Hepatocyte (in vitro differentiated cells): ENCODE measurements at places on chromosomes 6 and 20. TPM values are rescaled to one million over a fixed set of nuclear protein-coding genes. Genes with fewer than 3 reads are reported as not detected.

NMBR gene
- 0.27 TPM in 1 of 2 replicates, not detected in the other for total RNA-seq

ISM1 gene
- total RNA-seq, result 1.4 and 1.7 TPM in 2 replicates

GRCh38 chr6:150394053-150394898 is 25.5 kb downstream of the IYD start:
- H3K4me1 ChIP-seq, result peaks cover 3% of the 10 kb centered on the region
- H3K4me3 ChIP-seq, result no peak overlapping the region
- H3K27me3 ChIP-seq, result no peaks in the 10 kb centered on the region

- no peak overlapping the region for H3K4me3 ChIP-seq
- H3K27me3 ChIP-seq, result peaks cover under 1% of the 10 kb centered on the region
- peak overlapping the region; percentile 83 for H3K27ac ChIP-seq
- H3K4me1 ChIP-seq, result peaks cover 5% of the 10 kb centered on the region
These were observed 21.1 kb downstream of the PNPLA1 start for GRCh38 chr6:36290668-36291620.

HLA-DOA gene
- total RNA-seq, result 1.4 and 2.0 TPM in 2 replicates

DNA sequence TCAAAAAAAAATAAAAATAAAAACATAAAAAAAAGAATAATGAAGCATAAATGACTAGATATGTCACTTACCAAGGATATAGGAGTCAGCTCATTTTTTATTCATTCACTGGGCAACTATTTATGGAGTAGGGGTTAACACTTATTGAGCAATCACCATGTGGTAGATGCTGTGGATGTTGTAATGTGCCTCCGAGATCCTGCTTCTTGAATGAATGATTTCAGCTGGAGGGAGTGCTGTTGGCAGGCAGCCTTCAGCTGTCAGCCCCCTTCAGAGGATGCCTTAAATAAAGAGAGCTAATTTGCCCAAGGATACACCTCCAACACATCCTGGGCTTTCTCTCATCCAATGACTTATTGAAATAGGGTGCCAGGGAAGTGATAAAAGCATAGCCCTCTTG is 229.5 kb upstream of the DTNBP1 start:
- no peak overlapping the region for H3K27ac ChIP-seq
- peaks cover 2% of the 10 kb centered on the region for H3K4me1 ChIP-seq
- DNase-seq, result no peak
- no peaks in the 10 kb centered on the region for H3K36me3 ChIP-seq
- no peaks in the 10 kb centered on the region for H3K27me3 ChIP-seq

DNA sequence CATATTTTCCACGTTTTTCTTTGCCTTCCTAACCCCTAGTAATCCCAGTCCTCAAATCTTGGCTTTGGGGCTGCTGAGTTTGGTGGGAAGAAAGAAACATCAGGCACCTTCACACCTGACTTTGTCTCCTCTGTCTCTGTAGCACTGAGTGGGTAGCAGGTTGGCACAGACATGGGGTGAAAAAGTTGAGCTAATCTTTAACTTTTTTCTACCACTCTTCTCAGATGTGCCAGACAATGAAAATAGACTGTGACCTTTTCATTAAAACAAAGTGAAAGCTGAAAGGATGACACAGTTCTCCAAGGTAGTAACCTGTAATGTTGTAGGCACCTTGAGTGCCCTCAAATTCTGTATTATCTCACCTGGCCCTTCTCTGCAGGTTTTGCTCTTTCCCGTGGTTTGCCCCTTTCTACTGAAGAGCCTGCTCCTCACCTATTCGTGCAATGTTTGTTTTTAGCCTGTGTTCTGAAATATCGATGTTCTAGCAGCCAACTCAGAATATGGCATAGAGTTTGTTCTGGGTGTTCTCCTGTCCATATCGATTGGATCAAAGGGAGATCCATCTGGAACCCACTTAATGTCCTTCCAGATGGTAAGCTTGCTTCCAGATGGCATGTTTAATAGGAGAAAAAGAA is 57.8 kb upstream of the ATXN1 start:
- H3K27me3 ChIP-seq, result no peaks in the 10 kb centered on the region
- H3K4me1 ChIP-seq, result no peaks in the 10 kb centered on the region
- H3K27ac ChIP-seq, result no peak overlapping the region
- no peak overlapping the region for H3K4me3 ChIP-seq
- H3K36me3 ChIP-seq, result no peaks in the 10 kb centered on the region
- no peak for DNase-seq

DNA sequence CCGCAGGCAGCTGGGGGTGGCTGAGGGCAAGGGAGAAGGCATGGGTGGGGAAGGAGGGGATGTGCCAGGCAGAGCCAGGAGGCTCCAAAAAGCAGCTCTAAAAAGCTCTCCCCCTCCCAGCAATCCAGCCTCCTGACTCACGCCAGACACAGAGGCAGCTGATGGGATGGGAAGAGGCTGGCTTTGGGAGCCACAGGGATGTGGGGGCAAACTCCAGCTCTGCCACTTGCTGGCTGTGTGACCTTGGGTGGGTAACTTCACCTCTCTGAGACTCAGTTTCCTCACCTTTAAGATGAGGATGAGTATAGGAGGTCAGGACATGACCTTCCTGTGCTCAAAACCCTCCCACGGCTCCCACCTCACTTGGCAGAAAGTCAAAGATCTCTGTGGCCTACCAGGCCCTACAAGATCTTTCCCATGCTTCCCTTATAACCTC is 148.9 kb downstream of the CEBPB start:
- no peak for DNase-seq
- H3K36me3 ChIP-seq, result no peaks in the 10 kb centered on the region
- no peak overlapping the region for H3K4me3 ChIP-seq
- H3K27ac ChIP-seq, result peak overlapping the region; percentile 16
- H3K4me1 ChIP-seq, result peaks cover 12% of the 10 kb centered on the region
- H3K27me3 ChIP-seq, result no peaks in the 10 kb centered on the region

DNA sequence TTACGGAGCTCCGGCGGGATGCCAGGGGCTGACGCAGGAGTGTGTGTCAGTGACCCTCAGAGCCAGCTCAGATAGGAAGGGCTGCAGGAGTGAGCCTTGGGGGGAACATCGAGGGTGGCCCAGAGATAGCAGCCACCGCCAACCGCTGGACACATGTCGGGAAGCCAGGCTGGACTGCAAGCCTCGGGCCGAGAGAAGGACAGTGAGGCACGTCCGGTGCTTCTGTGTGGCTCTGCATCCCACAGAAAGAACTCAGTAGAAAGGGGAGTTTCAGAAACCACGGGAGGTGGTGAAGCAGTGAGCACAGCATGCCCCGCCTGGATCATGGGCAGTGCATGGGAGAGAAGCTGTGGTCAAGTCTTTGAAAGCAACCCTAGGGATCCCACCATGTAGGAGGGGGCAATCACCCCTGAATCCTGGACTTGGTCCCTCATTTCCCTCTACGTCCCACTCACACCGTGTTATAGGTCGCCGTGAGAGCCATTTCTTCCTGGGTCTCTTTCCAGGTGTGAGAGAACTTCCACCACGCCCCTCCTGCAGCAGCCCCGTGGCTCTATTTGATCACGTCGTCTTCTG is 383.7 kb upstream of the CDH4 start:
- H3K27me3 ChIP-seq, result peaks cover 2% of the 10 kb centered on the region
- no peak overlapping the region for H3K27ac ChIP-seq
- H3K4me1 ChIP-seq, result no peaks in the 10 kb centered on the region
- no peak overlapping the region for H3K4me3 ChIP-seq
- no peak for DNase-seq

GRCh38 chr6:97626671-97627441 is 343.8 kb upstream of the MMS22L start:
- DNase-seq, result peak; percentile 18
- H3K27ac ChIP-seq, result no peak overlapping the region
- H3K27me3 ChIP-seq, result no peaks in the 10 kb centered on the region
- no peaks in the 10 kb centered on the region for H3K36me3 ChIP-seq

- no peak for DNase-seq
- no peaks in the 10 kb centered on the region for H3K27me3 ChIP-seq
- H3K4me1 ChIP-seq, result no peaks in the 10 kb centered on the region
These were observed 1.3 kb upstream of the PTCRA start for GRCh38 chr6:42914546-42914945.

ZGPAT gene
- total RNA-seq, result 18.6 and 21.5 TPM in 2 replicates

- no peak overlapping the region for H3K4me3 ChIP-seq
- peak overlapping the region; percentile 60 for H3K27ac ChIP-seq
These were observed 25.6 kb downstream of the MANBAL start for GRCh38 chr20:37315021-37315451.

FRK gene
- total RNA-seq, result 15.3 and 16.9 TPM in 2 replicates

TRIM15 gene
- 2.6 and 3.6 TPM in 2 replicates for total RNA-seq

DNA sequence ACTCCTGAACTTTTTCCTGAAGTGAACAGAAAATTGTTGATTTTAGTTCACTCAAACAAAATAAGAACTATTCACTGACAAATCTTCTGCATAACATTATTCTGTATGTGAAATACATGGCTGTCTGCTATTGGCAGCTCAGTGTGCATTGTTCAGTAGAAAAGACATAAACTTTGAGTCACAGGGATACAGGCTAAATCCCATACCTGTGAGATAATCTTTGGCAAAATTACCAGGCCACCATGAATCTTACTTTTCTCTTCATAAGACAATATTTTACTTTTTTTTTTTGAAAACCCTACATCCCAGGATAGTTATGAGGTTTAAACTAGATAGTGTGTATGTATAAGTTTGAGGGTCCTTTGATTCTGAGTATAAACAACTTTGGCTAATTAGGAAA is 224.8 kb downstream of the GRM1 start:
- no peak overlapping the region for H3K4me3 ChIP-seq
- no peaks in the 10 kb centered on the region for H3K4me1 ChIP-seq
- no peaks in the 10 kb centered on the region for H3K36me3 ChIP-seq

GRCh38 chr6:109891924-109892323 is 86.2 kb upstream of the GPR6 start:
- no peaks in the 10 kb centered on the region for H3K36me3 ChIP-seq
- H3K4me3 ChIP-seq, result no peak overlapping the region
- H3K27me3 ChIP-seq, result no peaks in the 10 kb centered on the region
- no peak overlapping the region for H3K27ac ChIP-seq
- peaks cover 5% of the 10 kb centered on the region for H3K4me1 ChIP-seq

PSMB8 gene
- total RNA-seq, result 19.1 and 25.7 TPM in 2 replicates

TRIM31 gene
- 6.3 and 7.7 TPM in 2 replicates for total RNA-seq

VIP gene
- not detected in 2 replicates for total RNA-seq

DNA sequence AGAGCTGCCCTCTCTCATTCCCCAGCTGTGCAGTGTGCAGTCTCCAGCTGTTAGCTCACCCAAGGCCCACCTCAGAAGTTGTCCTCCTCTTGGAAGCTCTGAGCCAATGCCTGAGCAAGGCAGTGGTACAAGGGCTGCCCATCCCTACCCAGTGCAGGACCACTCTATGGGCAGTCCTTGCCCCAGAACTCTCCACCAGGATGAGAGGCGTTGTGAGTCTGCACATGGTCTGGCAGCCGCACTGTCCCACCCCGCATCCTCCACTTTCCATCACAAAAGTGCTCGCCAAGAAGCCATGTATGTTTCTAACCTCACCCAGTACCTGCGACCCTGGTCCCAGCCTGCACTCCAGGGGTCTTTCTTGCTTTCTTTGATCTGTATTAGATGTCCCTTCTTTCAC is 175.1 kb upstream of the PMEPA1 start:
- no peak overlapping the region for H3K4me3 ChIP-seq
- peaks cover 8% of the 10 kb centered on the region for H3K4me1 ChIP-seq
- H3K36me3 ChIP-seq, result no peaks in the 10 kb centered on the region
- H3K27ac ChIP-seq, result no peak overlapping the region
- DNase-seq, result no peak
- H3K27me3 ChIP-seq, result no peaks in the 10 kb centered on the region

GRCh38 chr20:16175322-16175961 is 397.8 kb downstream of the KIF16B start:
- no peak overlapping the region for H3K27ac ChIP-seq
- no peaks in the 10 kb centered on the region for H3K4me1 ChIP-seq
- H3K4me3 ChIP-seq, result no peak overlapping the region
- no peaks in the 10 kb centered on the region for H3K36me3 ChIP-seq

TSHZ2 gene
- total RNA-seq, result 5.2 and 6.6 TPM in 2 replicates

DNA sequence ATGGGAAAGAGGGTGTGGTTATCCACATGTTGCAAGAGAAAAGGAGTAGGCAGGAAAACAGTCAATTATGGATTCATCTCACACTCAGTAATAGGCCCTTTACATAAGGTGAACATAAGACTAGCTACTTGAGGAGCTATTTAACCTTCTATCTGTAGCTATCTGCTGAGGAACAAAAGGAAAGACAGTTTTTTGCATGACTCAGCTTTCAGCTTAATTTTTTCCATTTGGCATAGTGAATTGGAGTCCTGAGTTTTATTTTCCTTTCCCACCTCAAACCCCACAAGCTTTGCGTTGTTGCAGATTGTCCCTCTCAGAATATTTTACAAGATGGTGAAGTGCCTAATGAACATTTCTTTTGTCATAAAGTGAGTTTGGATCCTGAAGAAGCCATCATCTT is 32.4 kb downstream of the UBD start:
- no peak overlapping the region for H3K27ac ChIP-seq
- H3K4me1 ChIP-seq, result no peaks in the 10 kb centered on the region
- DNase-seq, result no peak
- H3K27me3 ChIP-seq, result no peaks in the 10 kb centered on the region

SLC35D3 gene
- total RNA-seq, result not detected in 2 replicates

GRCh38 chr20:33415948-33416347 is 14.6 kb upstream of the CDK5RAP1 start:
- no peak overlapping the region for H3K27ac ChIP-seq
- H3K36me3 ChIP-seq, result no peaks in the 10 kb centered on the region
- no peak overlapping the region for H3K4me3 ChIP-seq
- no peak for DNase-seq
- H3K4me1 ChIP-seq, result no peaks in the 10 kb centered on the region

- no peak overlapping the region for H3K4me3 ChIP-seq
- H3K27me3 ChIP-seq, result no peaks in the 10 kb centered on the region
- no peak for DNase-seq
- H3K36me3 ChIP-seq, result no peaks in the 10 kb centered on the region
These were observed 152.5 kb downstream of the MRPL14 start for GRCh38 chr6:43974643-43975230.

GRCh38 chr6:17101422-17102257 is at the start of gene STMND1:
Gene STMND1, plus strand, starts transcription at chr6:17102050. Its CDS starts 208 bp downstream, at chr6:17102258.
- no peaks in the 10 kb centered on the region for H3K36me3 ChIP-seq
- peak within 1 kb of the TSS; percentile 72 for H3K27ac ChIP-seq

GRCh38 chr6:43873806-43874714 is 104.0 kb downstream of the VEGFA start:
- H3K4me1 ChIP-seq, result peaks cover 12% of the 10 kb centered on the region
- H3K4me3 ChIP-seq, result no peak overlapping the region
- H3K27ac ChIP-seq, result peak overlapping the region; percentile 57

GRCh38 chr6:165833355-165833754 is 170.3 kb upstream of the PDE10A start:
- H3K27me3 ChIP-seq, result no peaks in the 10 kb centered on the region
- no peak overlapping the region for H3K4me3 ChIP-seq
- DNase-seq, result no peak
- no peaks in the 10 kb centered on the region for H3K36me3 ChIP-seq
